ENCODE measurements at places on chromosomes 2 and 18.

- DNase-seq: no peak
Measured at GRCh38 chr2:28628506-28628905, 123.1 kb upstream of the PPP1CB start.

DNA sequence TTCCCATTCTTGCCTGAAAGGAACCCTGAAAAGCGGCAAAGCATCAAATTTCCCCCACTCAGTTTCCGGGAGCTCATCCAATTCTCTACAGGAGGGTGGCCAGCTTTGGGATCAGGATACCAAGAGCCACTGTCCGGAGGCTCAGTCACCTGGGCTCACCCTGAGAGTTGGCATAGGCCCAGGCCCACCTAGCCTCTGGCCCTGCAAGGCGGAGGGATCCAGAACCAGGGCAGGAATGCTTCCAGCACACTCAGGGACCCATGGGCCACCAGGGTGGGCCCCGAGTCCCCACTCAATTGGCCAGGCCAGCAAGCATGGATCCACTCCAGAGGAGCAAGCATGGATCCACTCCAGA lies 432.9 kb upstream of the MYT1L start:
- no peak for DNase-seq

DNA sequence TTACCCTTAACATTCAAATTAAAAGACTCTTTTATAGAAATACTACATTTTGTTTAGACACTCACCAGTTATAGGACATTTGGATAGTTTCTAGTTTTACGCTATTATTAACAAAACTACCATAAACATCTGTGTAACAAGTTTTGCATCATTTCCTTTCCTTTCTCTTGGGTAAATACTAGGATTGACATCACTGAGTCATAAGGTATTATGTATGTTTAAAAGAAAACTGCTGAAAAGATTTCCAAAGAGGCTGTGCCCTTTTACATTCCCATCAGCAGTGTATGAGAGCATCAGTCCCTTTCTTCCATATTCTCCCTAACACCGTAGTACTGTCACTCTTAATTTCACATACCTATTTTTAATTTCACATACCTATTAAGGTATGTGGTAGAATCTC lies 130.6 kb downstream of the USP34 start:
- no peak for DNase-seq

DNA sequence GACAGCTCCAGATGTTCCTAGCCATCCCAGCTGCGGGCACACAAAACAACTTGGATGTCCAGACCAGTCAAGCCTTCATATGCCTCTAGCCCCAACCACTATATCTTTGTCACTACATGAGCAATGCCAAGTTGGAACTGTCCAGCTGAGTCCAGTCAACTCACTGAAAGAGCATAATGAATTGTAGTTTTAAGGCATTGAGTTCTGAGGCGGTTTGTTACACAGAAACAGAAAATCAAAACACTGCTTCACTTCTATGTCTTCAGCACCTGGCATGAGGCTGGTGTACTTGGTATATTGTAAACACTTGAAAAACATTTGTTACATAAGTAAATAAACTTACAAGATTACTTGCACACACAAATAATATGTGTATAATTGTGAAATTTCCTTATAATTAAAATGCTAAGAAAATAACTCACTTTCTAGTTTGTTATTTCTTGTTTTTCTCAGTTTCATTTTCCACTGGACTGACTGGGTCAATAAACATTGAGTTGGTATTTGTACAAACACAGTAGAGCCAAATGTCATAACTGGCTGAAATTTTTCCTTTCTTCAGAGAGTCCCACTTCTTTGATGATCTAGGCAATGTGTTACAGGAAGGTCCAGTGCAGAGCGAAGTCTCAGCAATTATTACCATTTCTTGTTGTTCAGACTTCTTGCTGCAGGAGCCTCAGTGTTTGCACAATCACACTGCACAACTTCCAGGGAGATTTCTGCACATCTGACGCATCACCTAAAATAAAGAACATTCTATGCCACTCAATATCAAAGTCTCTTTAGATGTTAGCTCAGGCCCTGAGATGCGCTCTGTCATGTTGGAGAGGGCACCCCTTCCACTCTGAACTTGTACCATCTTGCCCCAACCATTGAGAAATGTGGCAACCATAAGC lies 38.2 kb upstream of the DPP4 start:
- no peak for DNase-seq

DNA sequence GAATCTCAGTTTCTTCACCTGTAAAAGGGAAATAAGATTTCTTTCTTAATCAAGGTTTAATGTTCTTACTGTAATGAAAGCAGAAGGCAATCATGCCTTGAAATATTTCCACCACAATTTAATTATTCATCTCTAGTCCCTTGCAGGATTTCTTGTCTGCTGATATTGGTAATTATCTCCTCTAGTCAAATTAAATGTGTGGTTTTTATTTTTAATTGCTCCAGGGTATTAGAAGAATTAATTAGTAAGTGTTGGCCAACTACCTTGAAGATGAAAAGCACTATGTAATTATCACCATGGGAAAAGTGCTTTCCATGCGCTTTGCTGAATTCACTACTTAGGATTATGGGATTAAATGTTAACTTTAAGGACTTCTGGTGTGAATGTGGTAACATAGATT lies 8.7 kb upstream of the LAPTM4A start:
- DNase-seq: no peak

- DNase-seq: no peak
Measured at GRCh38 chr2:72980535-72981217, 63.4 kb downstream of the EMX1 start.

- no peak for DNase-seq
Measured at GRCh38 chr2:121094101-121094500, 190.9 kb downstream of the TFCP2L1 start.

DNA sequence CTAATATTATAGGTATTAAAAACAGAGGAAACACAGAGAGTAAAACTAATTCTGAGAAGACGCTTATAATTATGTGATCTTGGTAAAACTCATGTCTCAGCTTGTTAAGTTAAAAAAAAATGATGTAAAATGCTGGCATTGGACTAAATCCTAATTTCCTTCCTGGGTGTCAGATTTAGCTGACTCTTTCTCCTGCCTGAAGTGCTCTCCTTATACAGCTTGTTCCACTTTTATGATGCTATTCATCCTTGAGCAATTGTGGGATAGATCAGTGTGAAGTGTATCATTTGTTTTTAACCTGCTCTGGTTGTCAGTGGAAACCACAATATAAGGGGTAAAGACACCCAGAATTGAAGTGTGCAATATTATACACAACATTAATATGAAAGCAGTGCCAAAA lies 84.9 kb downstream of the EFEMP1 start:
- no peak for DNase-seq

- no peak for DNase-seq
Measured at GRCh38 chr2:204024906-204025475, 88.4 kb downstream of the ICOS start.

DNA sequence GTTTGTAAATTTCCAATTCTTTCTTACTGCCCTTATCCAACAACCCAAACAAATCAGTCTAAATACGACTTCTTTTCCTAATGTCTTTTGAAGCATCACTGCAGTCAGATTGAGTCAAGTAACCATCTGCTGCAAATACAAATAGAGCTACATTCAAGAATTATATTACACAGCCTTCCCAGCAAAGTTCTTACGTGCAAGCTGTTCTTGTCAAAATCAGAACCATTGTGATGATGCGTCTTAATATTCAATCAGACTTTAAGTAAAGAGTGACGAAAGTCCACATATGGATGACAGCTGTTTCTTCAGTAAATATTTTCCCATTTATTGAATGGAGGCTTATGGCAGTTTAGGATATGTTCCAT lies 943.8 kb downstream of the LRP1B start:
- no peak for DNase-seq

DNA sequence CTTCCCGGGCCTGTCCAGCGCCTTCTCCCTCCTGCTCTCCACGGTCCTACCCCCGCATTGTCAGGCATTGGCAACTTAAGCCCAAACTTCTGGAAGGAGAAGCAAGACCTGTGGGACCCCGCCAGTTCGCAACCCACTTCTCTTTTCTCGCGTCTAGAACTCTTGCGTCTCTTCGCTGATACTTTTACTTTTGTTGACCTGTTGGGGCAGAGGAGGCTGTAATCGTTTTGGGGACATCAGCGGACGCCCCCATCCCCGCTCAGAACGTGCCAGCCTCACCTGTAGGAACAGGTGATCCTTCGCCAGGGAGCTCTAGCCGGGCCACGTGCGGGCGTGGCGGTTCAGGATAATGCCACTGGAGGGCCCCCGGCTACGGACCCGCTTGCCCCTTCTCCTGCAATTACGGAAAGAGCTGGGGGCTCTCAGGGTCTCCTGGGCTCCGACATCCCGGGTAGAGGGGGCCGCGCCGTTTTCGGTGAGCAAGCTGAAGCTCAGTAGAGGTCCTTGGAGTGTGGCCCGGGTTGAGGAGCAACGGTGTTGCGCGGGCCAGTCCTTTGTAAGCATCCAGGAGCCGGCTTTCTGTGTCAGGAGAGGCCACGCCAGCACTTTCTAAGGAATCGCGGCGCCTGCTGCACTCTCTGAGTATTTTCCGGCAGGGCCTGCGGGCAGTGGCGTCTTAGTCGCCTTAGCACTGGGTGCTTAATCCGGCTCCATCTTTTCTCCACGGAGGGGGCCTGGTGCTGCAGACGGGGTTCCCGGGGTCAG lies 1.6 kb downstream of the MTCL1 start:
- no peak for DNase-seq

DNA sequence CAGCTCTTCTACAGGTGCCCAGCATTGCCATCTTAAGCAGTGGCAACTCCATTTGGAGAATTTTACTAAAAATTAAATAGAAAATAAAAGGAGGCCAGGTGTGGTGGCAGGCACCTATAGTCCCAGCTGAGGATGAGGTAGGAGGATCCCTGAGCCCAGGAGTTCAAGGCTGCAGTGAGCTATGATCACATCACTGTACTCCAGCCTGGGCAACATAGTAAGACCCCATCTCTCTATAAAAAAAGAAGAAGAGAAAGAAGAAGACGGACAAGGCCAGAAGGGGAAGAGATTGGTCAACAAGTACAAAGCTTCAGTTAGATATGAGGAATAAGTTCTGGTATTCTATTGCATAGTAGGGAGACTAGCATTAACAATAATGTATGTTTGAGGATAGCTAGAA lies 21.7 kb upstream of the HNRNPA3 start:
- DNase-seq: no peak

- no peak for DNase-seq
Measured at GRCh38 chr2:175166216-175166824, 1.7 kb downstream of the ATF2 start.

GRCh38 chr18:74522635-74523548 lies 11.4 kb upstream of the CNDP1 start:
- DNase-seq: no peak

DNA sequence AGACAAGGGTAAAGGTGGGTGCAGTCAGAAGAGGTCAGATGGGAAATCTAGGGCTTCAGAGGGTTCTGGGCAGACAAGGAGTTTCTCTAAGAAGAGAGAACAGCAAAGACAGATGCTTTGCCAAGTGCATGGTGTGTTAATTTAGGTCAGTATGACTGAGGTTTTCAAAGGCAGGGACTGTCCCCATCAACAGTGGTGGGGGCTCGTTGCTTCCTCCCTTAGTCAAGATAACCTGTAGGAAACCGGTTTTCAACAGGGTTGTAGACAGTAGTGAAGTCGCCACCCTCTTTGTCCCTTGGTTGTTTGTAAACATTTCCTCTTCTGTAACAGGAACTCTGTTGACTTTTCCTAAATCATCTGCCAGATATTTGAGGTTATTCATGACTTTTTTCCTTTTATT lies 11.6 kb downstream of the RAB12 start:
- DNase-seq: no peak

DNA sequence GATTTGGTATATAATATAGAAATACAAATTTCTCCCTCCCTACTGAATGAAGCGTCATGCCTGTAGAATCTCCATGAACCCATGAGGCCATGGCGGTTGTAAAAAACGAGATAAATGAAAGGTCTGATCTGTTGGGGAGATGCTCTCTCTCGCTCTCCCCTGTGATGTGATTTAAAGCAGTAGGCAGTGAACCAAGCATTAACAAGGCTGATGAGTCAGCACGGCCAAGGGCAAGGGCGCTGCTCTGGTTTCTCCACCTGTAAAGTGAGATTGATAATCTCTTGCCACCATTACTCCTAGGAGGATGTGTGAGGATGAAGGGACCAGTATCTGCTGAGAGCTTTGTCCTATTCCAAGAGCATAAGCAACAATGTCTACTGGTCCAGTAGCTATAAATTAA lies 553.3 kb downstream of the CMPK2 start:
- DNase-seq: no peak

- DNase-seq: no peak
Measured at GRCh38 chr2:43458014-43458628, 137.7 kb downstream of the THADA start.

DNA sequence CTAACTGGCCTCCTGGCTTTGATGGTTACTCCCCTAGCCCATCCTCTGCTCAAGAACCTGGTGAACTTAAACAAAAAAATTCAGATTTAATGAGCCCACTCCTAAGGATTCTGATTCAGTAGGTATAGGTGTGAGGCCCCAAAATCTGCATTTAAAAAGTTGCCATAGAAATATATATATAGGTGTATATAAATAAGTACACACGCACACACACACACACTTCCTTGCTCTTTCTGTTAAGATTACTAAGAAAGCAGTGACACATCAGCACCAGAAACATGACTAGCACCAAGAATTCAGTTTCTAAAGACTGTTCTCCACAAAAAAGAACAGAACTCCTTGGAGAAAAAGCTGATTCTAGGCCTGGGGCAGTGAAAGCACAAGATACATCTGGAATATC lies 17.8 kb downstream of the EML6 start:
- no peak for DNase-seq

Measured in stimulated activated CD8-positive, alpha-beta memory T cell treated with anti-CD3 and anti-CD28 coated beads, Interleukin-4, amount 100 ng/mL, for 1 hour (primary cell).